Cortex of kidney (tissue), 1 donor: ENCODE measurements at places on chromosomes 2 and 18.

DNA sequence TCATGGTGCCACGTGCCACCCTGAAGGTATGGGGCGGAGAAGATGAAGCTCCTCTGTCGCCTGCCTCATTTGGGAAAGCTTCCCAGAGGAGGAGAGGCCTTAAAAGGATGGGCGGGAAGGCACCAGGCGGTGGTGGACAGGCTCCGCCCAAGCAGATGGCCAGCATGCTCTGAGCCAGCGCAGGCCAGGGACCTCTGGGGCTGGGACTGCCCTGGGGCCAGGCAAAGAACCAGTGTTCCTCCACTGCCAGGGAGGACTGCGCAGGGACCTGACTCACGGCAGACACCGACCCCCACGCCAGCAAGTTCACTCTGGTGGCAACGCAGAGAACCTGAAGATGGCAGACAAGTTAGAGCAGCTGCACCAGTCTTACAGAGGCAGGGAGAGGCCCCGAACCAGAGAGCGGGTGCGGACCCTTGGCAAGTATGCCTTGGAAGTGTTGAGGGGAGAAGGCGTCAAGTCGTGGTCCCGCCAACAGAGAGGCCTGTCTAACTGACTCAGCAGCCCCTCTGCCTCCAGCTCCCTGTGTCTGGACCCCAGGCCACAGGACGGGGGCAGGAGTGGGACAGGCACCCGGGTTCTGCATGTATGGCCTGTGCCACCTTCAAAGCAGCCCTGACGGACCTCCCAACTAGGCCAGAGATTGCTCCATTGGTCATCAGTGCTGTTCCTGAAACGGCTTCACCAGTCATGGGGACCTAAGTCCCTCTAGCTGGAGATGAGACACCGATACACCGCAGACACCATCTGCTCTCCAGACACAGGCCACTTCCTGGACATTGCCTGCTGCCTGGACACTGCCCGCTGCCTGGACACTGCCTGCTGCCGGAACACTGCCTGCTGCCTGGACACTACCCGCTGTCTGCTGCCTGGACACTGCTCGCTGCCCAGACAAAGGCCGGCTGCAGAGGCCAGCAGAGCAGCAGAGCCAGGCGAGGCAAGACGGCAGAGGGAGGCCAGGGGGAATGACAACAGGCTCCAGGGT, 124.7 kb downstream of the HDAC4 start:
- no peak for DNase-seq

GRCh38 chr2:83850071-83850725, 608.9 kb downstream of the SUCLG1 start:
- DNase-seq = no peak

GRCh38 chr2:85248773-85249509, 78.8 kb downstream of the TGOLN2 start:
- DNase-seq = no peak

GRCh38 chr2:235187806-235188205, 236.0 kb downstream of the SH3BP4 start:
- DNase-seq = no peak

- no peak for DNase-seq
Observed at GRCh38 chr2:236728916-236729670, 159.5 kb downstream of the ACKR3 start.

- DNase-seq = no peak
Observed at GRCh38 chr18:62974388-62974787, 259.0 kb downstream of the PHLPP1 start.

- DNase-seq = no peak
Observed at GRCh38 chr2:205689820-205690219, 7.5 kb downstream of the NRP2 start.

DNA sequence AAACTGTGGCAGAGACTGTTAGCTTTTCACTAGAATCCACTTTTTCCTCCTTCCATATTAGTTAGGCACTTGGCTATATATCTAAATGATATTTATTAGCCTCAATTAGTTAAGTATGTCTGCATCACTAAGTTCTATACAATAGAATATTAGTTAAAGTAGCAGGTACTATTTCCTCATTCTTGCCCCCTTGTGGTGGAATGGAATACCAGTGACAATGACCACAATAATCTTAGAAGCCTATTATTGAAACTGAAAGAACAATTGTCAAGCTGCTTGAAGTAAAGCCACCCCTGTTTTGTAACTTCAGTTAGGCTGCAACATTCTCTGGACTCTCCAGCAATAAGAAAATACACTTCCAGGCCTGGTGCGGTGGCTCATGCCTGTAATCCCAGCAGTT, 476.3 kb upstream of the VWC2L start:
- DNase-seq = no peak

DNA sequence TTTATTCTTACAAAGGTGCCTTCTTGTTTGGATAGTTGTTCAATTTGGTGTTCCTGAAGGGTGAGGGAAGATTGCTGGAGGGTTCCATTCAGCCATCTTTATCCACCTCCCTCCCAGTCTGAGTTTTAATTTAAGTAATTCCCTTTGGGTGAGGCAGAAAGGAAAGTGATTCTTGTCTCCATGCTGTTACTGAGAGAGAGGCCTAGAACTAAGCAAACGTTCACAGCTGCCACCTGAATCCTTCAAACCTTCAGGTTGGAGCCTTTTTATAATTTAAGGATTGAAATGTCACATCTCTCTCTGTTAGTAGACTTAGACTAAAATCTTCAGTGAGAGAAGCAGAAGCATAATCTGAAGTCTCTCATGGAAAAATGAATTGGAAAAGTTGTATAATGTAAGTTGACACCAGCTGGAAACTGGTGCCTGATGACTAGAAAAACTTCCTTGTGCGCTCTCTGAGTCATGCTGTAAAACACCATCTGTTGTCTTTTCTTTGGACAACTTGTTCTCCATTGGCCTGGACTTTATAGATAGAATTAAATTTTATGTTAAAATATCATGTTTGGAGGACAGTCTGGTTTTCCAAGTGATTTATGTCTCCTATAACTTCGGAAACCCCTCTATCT, 14.6 kb downstream of the STRADB start:
- no peak for DNase-seq

GRCh38 chr2:121994238-121995206, 239.1 kb downstream of the TSN start:
- DNase-seq = no peak

DNA sequence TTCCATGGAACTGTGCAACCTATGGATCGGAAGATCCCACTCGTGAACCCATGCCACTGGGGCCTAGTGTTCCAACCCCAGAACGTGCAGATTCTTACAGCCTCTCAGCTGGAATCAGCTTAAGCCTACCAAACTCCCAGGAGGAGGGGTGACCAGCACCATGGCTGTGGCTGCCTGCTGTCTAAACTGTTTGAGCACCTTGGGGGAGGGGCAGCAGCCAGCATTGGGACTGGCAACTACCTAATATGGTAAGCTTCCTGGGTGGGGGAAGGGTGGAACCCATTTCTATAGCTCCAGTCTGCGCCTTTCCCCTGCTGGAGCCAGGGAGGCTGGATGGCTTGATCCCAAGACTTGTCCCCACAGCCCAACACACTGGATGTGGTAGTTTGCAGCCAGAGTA, 10.7 kb upstream of the POLE4 start:
- DNase-seq = no peak

DNA sequence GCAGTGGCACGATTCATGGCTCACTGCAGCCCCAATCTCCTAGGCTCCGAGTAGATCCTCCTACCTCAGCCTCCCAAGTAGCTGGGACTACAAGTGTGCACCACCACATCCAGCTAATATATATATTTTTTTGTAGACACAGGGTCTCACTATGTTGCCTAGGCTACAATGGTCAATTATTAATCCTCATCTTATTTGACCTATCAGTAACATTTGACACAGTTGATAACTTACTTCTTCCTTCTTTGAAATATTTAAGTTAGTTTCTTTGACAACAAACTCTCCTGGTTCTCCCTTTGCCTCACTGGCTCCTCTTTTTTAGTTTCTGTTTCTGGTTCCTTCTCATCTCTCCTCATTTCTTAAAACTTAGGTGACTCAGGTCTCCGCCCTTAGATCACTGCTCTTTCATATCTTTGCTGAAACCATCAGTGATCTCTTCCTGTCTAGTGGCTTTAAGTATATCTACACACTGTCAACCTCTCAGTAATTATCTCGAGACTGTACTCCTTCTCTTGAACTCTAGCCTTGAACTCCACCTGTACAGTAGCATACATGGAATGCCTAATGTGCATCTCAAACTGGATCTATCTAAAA, 11.5 kb downstream of the PGAP1 start:
- DNase-seq = no peak

DNA sequence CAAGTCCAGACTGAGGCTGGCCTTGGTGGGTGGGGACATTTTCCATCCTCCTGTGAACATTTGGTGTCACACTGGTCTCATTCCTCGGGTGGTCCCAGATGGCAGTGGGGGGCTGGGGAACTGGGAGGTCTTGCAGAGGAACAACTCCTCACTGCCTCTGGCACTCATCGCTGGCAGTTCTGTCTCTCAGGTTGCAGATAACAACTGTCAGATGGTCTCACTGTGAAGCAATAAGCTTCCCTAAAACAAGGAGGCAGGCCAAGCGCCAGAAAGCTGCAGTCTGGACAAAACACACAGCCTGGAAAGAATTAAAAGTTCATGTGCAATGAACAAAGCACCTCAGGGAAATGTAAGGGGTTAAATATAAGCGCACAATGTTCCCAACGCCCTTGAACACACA, 78.1 kb downstream of the IRS1 start:
- no peak for DNase-seq

DNA sequence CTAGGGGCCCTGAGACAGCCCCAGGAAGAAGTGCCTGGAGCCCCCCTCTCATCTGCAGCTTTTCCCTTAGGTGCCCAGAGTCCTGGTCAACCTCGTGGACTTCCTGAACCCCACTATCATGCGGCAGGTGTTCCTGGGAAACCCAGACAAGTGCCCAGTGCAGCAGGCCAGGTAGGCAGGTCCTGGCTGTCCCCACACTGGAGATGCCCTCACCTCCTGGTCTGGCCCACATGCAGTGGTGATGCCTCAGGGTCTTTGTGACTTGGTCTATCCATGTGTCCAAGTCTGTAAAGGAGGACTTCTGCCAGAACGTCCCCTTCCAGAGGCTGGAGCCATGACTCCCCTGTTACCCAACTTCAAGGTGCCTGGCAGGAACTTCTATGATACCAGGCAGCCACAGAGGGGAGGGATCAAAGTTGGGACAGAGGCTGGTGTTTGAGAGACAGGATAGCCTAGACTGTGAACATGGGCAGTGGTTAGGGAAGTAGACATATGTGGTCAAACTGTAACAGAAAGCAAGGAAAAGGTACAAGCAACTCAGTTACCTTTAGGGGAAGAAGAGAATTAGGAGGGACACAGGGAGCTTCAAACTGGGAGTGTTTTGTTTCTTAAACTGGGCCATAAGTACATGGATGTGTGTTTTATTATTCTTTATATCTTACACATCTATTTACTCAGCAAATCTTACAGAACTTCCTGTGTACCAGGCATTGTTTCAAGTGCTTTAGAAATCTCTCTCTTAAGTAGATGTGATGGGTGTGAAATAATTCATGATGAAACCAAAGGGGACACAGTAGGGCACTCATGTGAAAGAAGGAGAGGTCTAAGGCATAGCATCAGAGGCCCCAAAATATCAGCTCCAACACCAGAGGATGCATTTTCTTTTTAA, 107.1 kb downstream of the PLB1 start:
- no peak for DNase-seq
